Transverse colon (tissue), 4 donors: ENCODE measurements at places on chromosomes 3 and 15. TPM values are rescaled to one million over a fixed set of nuclear protein-coding genes. Genes with fewer than 3 reads are reported as not detected.

The AMIGO3 gene
- not detected for total RNA-seq

The P2RY13 gene
- total RNA-seq, result 0.41 TPM

The IQGAP1 gene
- 220 TPM for total RNA-seq

- H3K27me3 ChIP-seq, result no peaks in the 10 kb centered on the region
- H3K27ac ChIP-seq, result no peak overlapping the region
- no peaks in the 10 kb centered on the region for H3K4me1 ChIP-seq
Measured at GRCh38 chr3:47813551-47814177, 10.7 kb downstream of the DHX30 start.

DNA sequence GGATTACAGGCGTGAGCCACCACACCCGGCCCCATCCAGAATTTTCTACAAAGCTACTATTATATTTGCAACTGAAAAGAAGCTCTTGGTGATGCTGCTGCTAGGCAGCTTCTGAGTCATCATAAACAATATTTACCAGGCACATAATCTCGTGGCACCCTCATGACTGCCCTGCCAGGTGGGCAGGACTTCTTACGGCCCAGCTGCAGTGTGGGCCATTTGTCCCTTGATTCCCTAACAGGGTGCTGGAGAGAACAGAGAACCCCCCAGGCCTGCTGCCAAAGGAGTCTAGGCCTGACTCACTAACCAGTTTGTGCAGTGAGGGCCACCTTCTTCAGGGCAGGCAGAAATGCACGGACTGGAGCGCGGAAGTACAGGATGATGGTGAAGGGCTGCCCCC lies 4.9 kb downstream of the EPB42 start:
- no peak overlapping the region for H3K4me3 ChIP-seq
- H3K27ac ChIP-seq, result no peak overlapping the region
- H3K36me3 ChIP-seq, result no peaks in the 10 kb centered on the region
- no peak for DNase-seq

GRCh38 chr3:29696311-29696710 lies 415.4 kb downstream of the RBMS3 start:
- H3K27ac ChIP-seq, result peak overlapping the region; percentile 70
- DNase-seq, result no peak
- H3K36me3 ChIP-seq, result no peaks in the 10 kb centered on the region
- H3K27me3 ChIP-seq, result no peaks in the 10 kb centered on the region

DNA sequence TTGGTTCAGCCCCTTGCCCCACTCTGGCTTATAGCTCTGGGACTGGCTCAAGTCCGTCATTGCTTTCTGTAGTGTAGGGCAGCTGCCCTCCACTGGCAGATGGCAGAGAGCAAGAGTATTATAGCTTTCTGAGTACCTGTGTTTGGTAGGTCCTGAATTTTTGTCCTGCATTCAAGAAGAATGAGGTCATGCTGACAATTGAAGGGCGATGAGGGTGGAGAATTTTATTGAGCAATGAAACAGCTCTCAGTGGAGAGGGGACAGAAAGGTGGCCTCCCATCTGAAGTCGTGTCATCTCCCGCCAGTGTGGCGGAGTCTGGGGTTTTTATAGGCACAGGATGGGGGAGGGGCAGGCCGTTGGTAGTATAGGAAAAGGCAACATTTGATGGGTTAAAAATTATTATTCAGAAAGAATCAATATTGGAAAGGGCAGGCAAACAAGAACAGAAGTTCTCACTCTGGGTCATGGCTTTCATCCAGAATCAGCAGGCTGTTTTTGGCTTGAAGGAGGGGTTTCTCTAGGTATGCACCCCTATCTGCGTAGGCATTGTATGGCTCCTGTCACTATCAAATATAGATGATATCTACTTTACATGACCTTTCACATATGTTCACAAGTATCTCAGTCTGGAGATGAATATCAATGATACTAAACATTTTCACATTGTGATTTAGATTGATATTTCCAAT lies 1239.7 kb upstream of the ALCAM start:
- H3K27me3 ChIP-seq, result no peaks in the 10 kb centered on the region
- no peak overlapping the region for H3K27ac ChIP-seq
- DNase-seq, result no peak
- no peaks in the 10 kb centered on the region for H3K36me3 ChIP-seq

GRCh38 chr3:157086060-157086750 lies 73.7 kb downstream of the CCNL1 start:
- DNase-seq, result no peak
